ENCODE measurements at places on chromosomes 12 and 14.
A peak's percentile ranks its signal among the peaks of the same experiment; 100 is the strongest.

GRCh38 chr12:51647647-51648046, 56.6 kb downstream of the SCN8A start:
- no peak for DNase-seq

GRCh38 chr12:85955127-85955526, 81.0 kb downstream of the NTS start:
- no peak for DNase-seq

GRCh38 chr12:21910657-21911056, 30.6 kb downstream of the ABCC9 start:
- no peak for DNase-seq

- DNase-seq: peak; percentile 34
Measured at GRCh38 chr14:69612014-69612782, 802 bp downstream of the SUSD6 start.

GRCh38 chr14:101239065-101239464, 322.2 kb upstream of the DIO3 start:
- DNase-seq: no peak

DNA sequence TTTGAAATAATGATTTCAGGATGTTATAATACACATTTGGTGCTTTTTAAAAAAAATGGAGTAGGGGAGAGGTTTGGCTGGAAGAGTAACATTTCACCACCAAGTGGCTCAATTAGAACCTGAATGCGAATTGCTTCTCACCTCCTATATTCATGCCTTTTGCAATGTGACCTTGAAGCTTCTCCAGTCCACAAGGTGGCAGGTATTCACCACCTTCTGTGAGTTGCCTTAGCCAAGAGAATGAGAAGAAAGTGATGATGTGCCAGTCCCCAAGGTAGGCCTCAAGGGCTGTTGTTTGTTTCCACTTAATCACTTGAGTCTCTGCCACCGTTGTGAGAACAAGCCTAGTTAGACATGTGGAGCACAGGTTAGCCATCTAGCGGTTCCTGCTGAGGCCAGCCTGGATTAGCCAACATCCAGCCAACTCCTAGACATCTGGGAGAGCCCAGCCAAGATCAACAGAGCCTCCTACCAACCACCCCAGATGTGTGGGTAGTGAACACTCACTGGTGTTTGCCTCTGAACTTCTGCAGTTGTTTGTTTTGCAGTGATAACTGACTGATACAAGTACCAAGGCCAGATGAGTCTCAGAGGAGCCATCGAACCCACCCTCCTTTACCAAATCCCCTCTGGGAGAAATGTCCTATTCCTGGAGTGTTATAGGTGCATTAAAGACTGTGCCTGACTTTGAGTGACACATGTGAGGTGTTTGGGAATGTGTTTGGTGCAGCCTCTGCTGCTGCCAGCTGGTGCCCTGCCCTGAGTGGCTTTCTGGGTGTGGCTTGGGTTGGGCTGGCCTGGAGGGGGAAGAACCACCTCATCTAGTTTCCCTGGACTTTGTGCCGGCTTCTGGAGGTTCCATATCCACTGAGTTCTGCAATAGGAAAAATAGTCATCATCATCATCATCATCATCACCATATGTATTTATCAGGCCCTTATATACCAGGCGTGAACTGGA, 132.5 kb upstream of the RFLNA start:
- no peak for DNase-seq

GRCh38 chr14:104635717-104636116, 31.1 kb upstream of the TMEM179 start:
- no peak for DNase-seq

DNA sequence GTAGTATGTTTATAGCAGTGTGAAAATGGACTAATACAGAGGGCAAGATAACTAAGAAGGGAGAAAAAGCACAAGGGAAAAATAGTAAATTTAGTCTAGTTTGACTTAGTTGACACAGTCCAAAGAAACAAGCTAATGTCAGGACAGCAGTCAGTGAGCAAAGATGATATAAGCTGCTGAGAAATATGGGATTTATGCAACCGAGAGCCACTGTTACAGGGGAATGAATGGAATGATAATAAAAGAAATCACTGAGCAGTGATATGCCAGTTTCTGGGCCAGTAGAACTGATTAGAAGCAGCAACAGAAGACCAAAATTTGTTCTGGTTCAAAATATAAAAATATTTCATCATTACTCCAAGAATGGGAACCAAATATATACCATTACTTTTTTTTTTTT, 60.1 kb downstream of the R3HDM2 start:
- DNase-seq: no peak

- DNase-seq: peak; percentile 91
Measured at GRCh38 chr14:22829661-22830442, at the start of gene MRPL52. TSS of gene MRPL52 (plus strand) at chr14:22829887. CDS start at chr14:22829913, 26 bp downstream.

DNA sequence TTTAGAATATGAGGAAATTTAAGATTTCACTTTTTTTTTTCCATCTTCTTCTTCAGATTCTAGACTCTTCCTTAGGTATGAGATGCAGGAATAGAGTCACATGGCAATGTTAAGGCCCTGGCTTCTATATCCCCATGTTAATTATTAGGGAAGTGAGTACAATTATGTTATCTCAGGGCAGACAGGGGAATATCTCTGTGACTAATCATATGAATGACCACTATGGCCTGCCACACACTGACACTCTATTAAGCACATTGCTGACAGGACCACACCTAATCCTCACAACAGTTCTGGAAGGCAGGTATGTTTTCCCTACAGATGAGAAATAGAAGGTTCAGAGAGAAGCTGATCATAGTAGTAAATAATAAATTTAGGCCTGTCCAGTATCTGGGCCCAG, 69.4 kb upstream of the PTPRQ start:
- DNase-seq: no peak

GRCh38 chr12:6053541-6053940, 70.9 kb downstream of the VWF start:
- DNase-seq: no peak

DNA sequence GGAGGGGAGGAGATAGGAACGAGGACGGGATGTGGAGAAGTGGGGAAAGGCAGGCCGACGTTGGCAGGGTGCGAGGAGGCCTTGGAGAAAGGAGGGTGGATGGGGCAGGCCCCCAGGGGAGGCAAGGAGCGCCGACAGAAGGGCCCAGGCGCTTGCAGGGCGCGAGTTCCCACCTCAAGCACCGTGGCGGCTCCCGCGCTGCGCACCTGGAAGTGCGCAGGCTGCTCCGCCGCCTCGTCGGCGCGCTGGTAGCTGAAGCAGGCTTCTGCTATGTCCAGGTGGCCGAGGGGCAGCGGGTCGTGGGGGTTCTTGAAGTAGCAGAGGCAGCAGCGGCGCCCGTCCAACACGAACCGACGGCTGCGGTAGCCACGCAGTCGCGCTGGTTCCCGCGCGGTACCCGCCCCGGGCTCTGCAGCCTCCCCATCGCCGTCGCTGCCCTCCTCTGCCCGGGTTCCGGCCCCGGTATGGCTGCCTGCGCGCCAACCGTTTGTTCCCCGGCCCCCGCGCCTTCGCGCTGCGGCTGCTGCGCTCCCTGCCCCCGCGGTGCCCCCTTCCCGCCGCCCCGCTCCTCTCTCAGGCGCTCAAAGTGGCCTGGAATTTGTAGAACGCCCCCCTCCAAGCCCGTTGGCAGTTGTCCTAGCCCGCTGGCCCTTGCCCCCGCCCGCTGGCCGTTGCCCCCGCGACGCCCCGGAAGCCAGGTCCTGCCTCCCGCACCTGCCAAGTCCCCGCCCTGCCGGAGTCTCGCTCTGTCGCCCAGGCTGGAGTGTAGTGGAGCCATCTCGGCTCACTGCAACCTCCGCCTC, 1.1 kb upstream of the ACTR6 start:
- DNase-seq: peak; percentile 49

DNA sequence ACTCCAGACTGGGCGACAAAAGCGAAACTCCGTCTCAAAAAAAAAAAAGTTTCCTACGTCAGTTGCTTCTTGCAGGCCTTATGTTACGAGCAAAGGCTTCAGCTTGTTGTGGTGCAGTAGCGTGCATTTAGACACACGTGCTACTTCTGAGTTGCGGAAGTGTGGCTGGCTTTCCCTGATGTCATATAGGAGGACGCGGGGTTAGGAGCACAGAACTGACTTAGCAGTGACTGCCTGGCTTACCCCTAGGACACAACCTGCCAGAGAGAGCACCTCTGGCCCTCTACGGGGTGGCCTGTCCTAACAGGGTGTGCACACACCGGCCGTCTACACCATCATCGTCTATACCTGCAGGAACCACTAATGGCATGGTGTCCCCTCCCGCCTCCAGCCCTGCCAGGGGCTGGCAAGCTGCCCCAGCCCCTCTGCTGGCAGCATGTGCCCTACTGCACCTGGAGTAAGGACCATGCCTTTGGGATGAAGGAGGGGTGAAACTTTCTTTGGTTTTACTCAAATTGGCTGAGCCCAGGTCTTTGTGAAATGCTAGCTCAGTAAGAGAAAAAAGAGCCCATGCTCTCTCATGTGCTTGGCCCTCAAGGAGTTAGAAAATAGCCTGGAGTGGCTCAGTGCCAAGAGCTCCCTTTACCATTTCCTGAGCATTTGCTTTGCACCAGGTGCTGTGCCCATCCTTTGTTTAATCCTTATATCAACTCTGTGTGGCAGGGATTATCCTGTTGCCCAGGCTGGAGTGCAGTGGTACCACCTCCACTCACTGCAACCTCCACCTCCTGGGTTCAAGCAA, 1.7 kb upstream of the GPR68 start:
- no peak for DNase-seq

DNA sequence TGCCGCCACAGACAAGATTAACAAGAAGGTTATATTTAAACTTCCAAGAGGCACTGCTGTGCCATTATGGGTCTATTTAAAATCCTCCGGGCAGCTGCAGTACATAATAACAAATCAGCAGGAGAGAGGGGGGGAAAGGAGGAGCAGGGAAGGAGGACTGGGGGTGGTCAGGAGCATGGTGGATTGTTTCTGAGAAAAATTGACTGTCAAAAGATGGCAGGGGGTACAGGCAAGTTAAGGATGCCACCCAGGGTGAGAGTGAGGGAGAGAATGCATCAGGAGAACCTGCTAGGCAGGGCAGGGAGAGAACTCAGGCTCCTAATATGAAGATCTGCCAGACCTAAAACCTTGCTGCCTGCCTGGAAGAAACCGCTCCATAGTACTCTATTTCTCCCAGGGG, 181.8 kb downstream of the GRIN2B start:
- DNase-seq: no peak

DNA sequence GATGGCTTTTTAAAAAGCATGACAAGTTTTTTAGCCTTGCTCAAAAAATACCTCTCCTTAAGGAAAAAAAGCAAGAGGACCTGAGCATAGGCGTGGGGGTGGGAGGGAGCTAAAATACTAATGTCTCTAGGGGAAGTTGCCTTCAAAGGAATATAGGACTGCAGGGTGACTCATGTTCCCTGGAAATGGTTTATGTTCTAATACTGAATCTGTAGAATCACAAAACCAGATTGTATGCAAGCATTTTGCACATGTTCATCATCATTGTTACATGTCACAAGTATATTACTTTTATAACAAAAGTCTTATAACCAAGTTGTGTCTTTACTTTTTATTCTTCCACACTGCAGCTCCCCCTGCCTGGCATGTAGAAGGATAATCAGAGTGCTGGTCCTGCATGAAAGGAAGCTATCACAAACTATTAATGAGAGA, 36.6 kb downstream of the GPR135 start:
- no peak for DNase-seq

DNA sequence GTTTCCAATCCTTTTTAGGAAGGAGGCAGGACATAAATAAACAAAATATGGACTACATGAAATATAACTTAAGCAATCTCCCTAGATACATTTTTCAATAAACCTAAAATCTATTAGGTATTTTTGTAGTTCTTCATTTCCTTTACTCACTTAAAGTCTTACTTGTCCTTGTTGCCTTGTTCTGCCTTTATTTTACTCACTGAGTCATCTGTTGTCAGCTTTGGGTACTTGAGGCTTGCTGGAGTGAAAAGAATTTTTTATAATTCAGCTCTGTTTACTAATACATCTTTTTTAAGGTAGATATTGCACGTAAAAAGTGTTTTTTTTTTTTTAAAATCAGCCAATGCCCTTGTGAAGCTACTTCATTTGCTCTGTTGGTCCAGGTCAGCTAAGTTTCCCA, 216.2 kb downstream of the PELI2 start:
- no peak for DNase-seq

GRCh38 chr14:103243764-103244737, 90.0 kb upstream of the EIF5 start:
- DNase-seq: no peak

DNA sequence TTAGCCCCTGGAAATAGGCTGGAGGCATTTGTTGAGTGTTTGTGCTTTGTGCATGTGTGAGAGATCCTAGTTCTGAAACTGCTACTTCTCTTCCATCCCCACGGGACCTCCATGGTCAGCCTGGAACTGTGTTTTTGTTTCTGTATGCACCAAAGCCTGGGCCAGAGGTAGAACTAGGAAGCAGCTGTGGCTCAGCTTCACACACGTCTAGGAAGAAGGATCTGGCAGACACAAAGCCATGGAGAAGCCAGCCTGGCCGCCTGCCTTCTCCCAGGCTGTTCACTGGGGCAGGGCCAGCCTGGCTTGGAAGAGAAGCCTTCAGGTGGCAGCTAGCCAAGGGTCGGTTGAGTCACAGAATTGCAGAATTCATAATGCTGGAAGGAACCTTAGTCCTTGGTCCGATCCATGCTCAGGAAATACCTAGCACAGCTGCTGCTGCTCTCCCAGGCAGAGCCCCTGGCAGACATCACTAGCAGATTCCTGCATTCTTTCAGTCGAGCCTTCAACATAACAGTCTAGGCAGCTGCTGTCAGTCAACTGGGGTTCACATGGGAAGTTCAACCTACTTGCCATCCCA, 27.0 kb downstream of the RIN3 start:
- no peak for DNase-seq

- DNase-seq: no peak
Measured at GRCh38 chr12:40158592-40159111, 52.8 kb upstream of the SLC2A13 start.

- DNase-seq: no peak
Measured at GRCh38 chr14:90460136-90460535, 63.3 kb downstream of the CALM1 start.

GRCh38 chr12:114396153-114396868, 9.6 kb downstream of the TBX5 start:
- no peak for DNase-seq

GRCh38 chr12:124032265-124032886, 59.4 kb downstream of the ZNF664 start:
- peak; percentile 52 for DNase-seq

GRCh38 chr12:108613548-108613947, 15.7 kb upstream of the TMEM119 start:
- no peak for DNase-seq

DNA sequence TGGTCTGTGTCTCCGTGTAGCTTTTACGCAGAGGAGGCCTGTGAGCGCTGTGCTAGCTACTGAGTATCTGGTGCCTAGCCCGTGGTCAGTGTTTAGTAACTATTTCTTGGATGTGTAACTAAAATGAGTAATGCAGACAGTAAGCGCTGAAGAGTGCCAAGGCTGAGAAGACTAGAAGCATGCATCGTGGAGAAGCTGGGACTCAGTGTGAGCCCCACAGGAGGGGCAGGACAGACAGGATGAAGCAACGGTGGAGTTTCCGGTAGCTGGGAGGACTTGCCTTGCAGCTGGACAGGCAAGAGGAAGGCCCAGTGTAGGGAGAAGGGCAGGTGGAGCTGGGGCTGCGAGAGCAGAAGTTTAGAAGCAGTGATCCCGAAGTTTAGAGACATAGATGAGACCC, 233.4 kb upstream of the FKBP4 start:
- no peak for DNase-seq

Measured in hematopoietic multipotent progenitor cell treated with erythropoietin and hydrocortisone succinate and interleukin-3 and kit ligand, for 15 days (in vitro differentiated cells).